Stimulated activated CD8-positive, alpha-beta memory T cell treated with anti-CD3 and anti-CD28 coated beads, Interleukin-15, amount 100 ng/mL, for 1 hour (primary cell): ENCODE measurements at places on chromosomes 3 and 15.
A peak's percentile ranks its signal among the peaks of the same experiment; 100 is the strongest.

DNA sequence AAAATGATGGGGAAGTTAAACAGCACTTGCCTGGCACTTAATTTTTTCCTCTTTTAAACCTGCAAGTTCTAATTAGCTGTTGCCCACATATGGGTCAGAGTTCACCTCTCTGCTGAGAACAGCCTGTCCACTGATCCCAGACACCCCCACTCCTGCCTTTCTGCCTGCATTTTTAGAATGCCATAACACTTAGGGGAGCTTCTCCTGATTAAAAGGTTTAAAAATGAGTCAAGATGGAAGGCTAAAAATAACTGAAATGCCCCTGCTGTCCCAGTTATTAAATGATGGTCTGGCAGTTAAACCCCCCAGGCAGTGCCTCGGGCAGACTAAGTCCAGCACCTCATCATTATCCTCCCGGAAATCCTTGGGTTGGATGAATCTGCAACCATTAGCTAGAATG is 913.6 kb upstream of the ARPP21 start:
- DNase-seq: no peak

- DNase-seq: no peak
Observed at GRCh38 chr3:1235526-1236120, 142.8 kb downstream of the CNTN6 start.

DNA sequence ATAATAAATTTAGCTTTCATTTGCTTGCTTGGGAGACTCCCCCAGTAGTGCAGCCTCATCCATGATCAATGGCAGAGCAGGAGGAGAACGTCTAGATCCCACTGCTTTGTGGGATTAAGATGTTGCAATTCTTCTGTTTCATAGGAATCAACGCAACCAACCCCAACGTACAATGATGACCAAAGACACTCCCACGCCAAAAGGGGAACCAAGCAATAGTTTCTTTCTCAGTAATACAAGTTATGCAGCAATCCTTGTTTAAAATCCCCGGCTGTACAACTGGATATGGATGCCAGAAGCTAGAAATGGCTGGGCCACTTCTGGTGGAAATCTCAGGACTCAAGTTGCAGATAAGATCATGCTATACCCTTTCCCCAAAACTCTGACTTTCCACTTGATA is 411.2 kb downstream of the VPS13C start:
- DNase-seq: no peak

GRCh38 chr15:61185759-61186158 is 43.3 kb downstream of the RORA start:
- no peak for DNase-seq

GRCh38 chr3:125374501-125374995 is 577 bp downstream of the ZNF148 start:
- DNase-seq: peak; percentile 14

DNA sequence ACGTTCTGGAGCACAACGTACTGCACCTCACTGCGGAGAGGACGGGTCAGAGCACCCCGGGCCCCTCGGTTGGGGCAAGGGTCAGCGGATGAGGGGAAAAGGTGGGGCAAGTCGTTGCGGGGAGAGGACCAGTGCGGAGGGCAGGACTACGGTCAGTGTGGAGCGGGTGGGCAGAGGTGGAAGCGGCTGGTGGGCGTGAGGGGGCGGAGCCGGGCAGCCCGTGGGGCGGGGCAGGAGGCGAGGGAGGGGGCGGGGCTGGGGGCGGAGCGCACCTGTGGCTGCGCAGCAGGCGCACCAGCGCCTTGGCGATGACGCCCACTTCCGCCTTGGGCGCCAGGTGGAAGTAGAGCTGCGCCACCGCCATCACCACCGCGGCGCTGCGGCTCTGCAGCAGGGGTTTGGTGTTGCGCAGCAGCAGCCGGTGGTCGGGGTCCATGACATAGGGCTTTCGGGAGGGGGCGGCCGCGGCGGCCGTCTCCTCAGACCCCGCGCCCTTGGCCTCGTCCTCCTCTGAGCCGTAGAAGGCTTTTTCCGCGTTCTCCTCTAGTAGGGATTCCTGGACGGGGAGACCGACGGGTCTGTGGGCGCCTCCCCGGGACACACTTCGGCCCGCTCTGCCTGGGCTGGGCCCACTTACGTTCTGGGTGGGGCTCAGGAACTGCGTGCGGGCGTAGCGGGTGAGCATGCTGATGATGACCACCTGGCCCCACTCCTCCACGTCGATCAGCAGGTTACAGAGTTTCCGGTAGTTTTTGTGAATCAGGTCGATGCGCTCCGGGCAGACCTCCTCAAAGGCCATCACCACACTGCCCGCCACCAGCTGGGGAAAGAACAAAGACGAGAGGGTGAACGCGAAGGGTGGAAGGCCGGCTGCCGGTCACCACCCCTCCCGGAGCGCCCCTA is 29.2 kb downstream of the AP3B2 start:
- peak; percentile 61 for DNase-seq

- DNase-seq: no peak
Observed at GRCh38 chr3:30281526-30281925, 324.9 kb upstream of the TGFBR2 start.

DNA sequence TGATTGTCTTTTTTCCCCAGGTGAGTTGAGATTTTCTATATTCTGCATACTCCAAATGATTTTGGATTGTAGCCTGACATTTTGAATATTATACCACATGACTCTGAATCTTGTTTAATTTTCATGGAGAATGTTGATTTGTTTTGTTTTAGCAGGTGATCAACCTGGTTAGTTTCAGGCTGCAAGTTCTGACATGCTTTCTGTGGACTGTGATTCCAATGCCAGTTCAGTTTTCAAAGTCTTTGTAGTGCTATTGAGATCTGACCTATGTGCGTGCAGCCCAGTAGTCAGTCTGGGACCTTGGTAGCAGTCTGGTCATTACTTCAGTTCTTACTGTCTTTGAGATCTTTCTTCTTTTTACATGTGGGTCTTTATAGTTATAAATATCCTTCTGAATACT is 18.6 kb upstream of the MTMR10 start:
- DNase-seq: no peak

DNA sequence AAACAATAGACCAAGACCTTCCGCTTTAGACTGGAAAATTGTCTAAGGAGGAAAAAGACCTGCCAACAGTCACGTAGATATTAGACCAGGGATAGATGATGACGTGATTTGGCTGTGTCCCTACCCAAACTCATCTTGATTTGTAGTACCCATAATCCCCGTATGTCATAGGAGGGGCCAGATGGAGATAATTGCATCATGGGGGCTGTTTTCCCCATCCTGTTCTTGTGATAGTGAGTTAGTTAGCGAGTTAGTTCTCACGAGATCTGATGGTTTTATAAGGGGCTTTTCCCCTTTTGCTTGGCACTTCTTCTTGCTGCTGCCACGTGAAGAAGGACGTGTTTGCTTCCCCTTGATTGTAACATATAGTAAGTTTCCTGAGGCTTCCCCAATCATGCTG is 31.7 kb upstream of the SUCLG2 start:
- DNase-seq: no peak

DNA sequence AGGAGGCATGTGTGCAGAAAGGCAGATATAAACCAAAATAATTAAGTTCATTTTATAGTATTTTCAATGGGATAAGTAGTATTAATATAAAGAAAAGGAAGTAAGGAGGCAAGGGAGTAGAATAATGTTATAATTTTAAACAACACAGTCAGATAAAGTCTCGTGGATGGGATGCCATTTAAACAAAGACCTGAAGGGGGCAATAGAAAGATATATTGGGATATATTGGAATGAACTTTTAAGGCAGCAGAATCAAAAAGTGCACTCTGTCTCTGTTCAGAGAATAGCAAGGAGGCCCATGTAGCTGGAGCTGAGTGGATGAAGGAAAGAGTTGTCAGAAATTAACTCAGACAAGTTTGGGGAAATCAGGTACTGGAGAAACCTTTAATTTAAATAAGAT is 158.7 kb downstream of the CGGBP1 start:
- no peak for DNase-seq

GRCh38 chr3:149519912-149520311 is 45.4 kb downstream of the TM4SF4 start:
- no peak for DNase-seq

GRCh38 chr15:38707802-38708671 is 143.4 kb upstream of the RASGRP1 start:
- DNase-seq: no peak

DNA sequence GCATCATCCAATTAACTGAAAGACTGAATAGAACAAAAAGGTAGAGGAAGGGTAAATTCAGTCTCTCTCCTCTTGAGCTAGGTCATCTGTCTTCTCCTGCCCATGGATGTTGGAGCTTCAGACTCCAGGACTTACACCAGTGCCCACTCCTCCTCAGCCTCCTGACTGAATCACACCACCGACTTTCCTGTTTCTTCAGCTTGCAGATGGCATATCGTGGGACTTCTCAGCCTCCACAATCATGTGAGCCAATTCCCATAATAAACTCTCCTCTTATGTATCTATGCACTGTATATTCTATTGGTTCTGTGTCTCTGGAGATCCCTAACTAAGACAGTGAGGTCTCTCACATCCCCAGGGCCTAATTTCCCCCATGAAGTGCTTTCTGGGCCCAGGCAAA is 140.4 kb downstream of the CD47 start:
- DNase-seq: no peak

- no peak for DNase-seq
Observed at GRCh38 chr15:75532413-75533250, 46.5 kb downstream of the PTPN9 start.

- DNase-seq: no peak
Observed at GRCh38 chr3:45409921-45410320, 21.5 kb downstream of the LARS2 start.

- no peak for DNase-seq
Observed at GRCh38 chr3:122148941-122149627, 34.4 kb upstream of the CASR start.

GRCh38 chr3:133629146-133629545 is 32.6 kb downstream of the TOPBP1 start:
- DNase-seq: no peak

DNA sequence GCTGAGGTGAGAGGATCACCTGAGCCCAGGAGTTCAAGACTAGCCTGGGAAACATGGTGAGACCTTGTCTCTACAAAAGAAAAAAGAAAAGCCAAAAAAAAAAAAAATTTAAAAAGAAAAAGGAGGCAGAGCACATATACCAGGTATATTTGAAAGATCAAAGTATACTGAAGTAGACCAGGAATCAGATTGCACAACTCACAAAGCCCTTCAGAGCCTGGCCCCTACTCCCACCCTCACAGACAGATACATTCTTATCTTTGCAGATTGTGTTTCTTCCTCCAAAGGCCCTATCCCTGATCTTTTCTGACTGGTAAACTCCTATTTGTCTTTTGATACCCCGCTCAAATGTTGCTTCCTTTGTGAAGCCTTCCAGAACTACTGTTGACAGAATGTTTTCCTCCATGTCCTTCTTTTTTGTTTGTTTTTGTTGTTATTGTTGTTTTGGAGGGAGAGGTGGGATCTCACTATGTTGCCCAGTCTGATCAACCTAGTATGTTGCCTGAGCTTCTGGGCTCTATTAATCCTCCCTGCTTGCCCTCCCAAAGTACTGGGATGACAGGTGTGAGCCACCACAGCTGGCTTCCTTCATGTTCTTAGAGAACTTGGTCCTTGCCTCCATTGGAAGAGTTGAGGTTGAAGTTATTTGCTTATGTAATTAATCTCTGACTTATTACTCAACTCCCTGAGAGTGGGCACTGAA is 9.8 kb upstream of the ITGB5 start:
- no peak for DNase-seq

- DNase-seq: no peak
Observed at GRCh38 chr3:18442756-18443664, 17.9 kb upstream of the SATB1 start.

DNA sequence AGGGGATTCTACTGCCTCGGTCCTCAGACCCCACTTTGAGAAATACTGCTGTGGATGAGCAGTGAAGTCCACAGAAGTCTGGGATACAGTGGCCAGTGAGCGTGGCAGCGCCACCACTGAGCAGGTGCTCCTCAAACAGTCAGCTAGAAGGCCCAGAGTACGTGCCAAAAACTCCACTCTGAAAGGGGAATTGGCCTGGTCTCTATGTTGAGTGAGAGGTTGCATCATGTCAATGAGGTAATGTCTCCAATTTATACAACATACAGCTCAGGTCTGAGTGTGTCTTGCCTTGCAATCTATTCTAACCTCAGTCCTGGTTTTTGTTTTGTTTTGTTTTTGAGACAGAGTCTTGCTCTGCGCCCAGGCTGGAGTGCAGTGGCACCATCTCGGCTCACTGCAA is 53.3 kb upstream of the ETV5 start:
- no peak for DNase-seq

DNA sequence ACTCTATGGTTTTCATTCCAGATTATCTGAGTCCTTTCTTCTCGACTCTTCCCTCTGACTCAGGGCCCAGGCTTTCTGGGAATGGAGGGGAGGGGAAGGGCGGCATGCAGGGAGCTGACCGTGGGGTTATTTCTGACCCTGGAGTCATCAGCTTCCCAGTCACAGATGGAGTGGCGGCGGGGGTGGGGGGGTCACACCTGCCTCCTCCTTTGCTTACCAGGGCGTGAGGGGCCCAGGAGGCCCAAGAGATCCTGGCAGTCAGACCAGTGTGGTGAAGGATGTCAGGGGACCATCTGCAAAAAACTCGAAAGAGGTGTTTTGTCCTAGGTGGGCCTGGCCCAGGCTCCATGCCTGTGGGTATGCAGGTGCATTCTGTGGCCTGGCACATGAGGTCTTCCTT is 996 bp upstream of the XIRP1 start:
- DNase-seq: no peak

- no peak for DNase-seq
Observed at GRCh38 chr15:90008607-90009006, 7.5 kb downstream of the ZNF710 start.

DNA sequence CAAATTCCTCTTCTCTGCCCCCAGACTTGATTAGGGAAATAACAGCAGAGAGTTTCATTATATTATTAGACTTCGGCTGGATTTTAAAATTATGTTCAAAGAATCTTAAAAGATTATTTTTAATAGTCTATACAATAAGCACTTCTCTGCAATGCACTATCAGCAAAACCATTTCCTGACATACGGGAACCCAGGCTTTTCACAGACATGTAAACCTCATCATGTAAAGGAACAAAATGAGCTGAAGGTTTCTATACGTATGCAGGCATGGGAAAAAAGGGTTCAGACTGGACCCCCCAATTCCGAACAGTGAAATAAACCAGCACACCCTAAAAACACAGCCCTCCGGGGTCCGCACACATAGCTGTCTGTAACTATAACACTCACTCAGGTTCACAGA is 77.5 kb upstream of the LMOD3 start:
- no peak for DNase-seq

DNA sequence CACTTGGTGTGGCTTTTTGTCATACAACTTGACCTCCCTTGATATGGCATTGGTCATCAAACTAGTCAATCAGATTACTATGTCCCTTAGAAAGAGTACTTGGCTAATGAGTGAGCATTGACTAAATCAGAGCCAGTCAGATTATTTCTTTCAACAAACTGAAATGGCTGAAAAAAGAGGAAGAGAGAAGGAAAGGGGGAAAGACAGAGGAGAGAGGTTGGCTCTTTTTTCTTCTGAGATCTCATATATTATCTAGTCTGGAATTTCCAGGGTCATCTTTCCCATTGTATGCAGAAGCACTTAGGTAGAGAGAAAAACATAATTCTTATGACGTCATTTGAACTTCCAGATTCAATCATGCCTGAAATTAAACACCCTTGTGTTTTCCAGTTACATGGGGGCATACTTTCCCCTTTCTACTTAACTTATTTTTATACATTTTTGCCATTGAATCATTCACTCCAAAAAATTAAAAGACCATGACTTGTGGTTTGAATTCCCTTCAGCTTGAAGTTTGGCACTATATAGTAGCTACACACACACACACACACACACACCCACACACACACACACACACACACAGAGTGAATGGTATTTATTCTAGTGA is 387.8 kb downstream of the LSAMP start:
- DNase-seq: no peak

- DNase-seq: no peak
Observed at GRCh38 chr3:169952045-169952444, 14.6 kb upstream of the SEC62 start.
